ENCODE measurements at places on chromosomes 1 and 21. TPM values are rescaled to one million over a fixed set of nuclear protein-coding genes. Genes with fewer than 3 reads are reported as not detected.

Gene FBXO2
- 1.6 TPM for total RNA-seq

Gene THBS3
- 35.5 TPM for total RNA-seq

Gene HPDL
- total RNA-seq, result 2.5 TPM

- no peaks in the 10 kb centered on the region for H3K27me3 ChIP-seq
- H3K4me3 ChIP-seq, result peak within 1 kb of the TSS; percentile 92
- H3K27ac ChIP-seq, result peak within 1 kb of the TSS; percentile 85
Observed at GRCh38 chr1:83998498-83999315, at the start of gene TTLL7. Gene TTLL7, minus strand, starts transcription at chr1:83999132. Its CDS starts 46,921 bp downstream, at chr1:83952211.

DNA sequence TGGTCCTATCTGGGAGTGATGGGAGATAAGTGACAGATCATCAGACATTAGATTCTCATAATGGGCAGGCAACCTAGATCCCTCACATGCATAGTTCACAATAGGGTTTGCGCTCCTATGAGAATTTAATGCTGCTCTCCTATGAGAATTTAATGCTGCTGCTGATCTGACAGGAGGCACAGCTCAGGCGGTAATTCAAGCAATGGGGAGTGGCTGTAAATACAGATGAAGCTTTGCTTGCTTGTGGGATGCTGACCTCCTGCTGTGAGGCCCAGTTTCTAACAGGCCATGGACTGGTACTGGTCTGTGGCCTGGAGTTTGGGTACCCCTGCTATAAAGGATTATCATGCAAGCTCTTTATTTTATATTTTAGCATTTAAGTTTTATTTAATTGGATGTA lies 72.0 kb downstream of the ZMYM4 start:
- no peaks in the 10 kb centered on the region for H3K4me1 ChIP-seq
- H3K4me3 ChIP-seq, result no peak overlapping the region
- no peak for DNase-seq
- no peak overlapping the region for H3K27ac ChIP-seq
- H3K27me3 ChIP-seq, result no peaks in the 10 kb centered on the region
- peaks cover 3% of the 10 kb centered on the region for H3K36me3 ChIP-seq

DNA sequence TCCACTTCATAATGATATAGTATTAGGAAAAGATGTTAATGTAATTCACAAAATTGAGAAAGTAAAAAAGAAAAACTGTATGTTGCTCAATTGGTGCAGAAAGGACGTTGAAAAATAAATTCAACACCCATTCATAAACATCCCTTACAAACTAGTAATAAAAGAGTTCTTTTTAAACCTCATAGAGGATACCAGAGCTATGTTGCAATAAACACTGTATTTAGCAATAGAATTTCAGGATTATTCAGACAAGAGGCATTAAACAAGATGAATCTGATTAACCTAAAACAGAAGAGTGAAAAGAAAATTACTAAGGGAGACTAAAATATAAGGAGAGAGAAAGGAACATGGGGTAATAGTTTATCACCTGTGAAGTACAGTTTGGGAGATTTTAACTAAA lies 154.8 kb downstream of the NTPCR start:
- H3K4me1 ChIP-seq, result peaks cover 12% of the 10 kb centered on the region
- H3K36me3 ChIP-seq, result no peaks in the 10 kb centered on the region
- no peak overlapping the region for H3K4me3 ChIP-seq
- H3K27ac ChIP-seq, result no peak overlapping the region
- H3K27me3 ChIP-seq, result no peaks in the 10 kb centered on the region
- DNase-seq, result no peak

GRCh38 chr1:30751830-30752650 lies 5.5 kb downstream of the LAPTM5 start:
- no peak for DNase-seq
- peaks cover 7% of the 10 kb centered on the region for H3K36me3 ChIP-seq
- no peak overlapping the region for H3K27ac ChIP-seq
- peaks cover 47% of the 10 kb centered on the region for H3K4me1 ChIP-seq

- no peak for DNase-seq
- H3K27ac ChIP-seq, result no peak overlapping the region
- peaks cover 69% of the 10 kb centered on the region for H3K4me1 ChIP-seq
- H3K36me3 ChIP-seq, result no peaks in the 10 kb centered on the region
- no peak overlapping the region for H3K4me3 ChIP-seq
Observed at GRCh38 chr1:58901008-58901407, 117.2 kb upstream of the JUN start.

DNA sequence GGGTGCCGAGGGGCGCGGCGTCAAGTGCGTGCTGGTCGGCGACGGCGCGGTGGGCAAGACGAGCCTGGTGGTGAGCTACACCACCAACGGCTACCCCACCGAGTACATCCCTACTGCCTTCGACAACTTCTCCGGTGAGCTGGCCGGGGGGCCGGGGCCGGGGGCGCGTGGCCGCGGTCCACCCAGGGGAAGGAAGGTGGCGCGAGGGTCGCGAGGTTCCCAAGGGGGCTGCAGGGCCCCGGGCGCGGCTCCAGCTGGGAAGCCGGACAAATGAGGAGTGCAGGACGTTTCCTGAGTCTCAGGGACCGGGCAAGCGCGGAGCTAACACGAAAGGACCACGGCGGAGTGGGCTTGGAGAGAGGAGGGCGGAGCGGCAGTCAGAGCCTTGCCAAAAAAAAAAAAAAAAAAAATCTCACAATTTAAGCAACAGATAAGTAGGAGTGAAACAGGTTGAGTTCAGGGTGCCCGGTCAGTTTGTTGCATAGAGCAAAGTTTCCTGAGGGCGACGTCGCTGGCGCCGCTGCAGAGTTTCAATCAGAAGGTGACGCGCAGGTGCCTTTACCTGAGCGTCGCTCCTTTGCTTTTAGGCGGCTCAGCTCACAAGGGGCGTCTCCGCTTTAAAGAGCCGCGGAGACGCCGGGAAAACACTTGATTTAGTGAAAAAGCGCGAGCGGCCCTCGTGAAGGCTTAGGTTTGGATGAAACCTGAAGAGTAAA lies 750 bp downstream of the RHOU start:
- H3K27me3 ChIP-seq, result peaks cover 2% of the 10 kb centered on the region
- peak; percentile 37 for DNase-seq
- H3K4me3 ChIP-seq, result peak overlapping the region; percentile 94
- H3K4me1 ChIP-seq, result peaks cover 17% of the 10 kb centered on the region

DNA sequence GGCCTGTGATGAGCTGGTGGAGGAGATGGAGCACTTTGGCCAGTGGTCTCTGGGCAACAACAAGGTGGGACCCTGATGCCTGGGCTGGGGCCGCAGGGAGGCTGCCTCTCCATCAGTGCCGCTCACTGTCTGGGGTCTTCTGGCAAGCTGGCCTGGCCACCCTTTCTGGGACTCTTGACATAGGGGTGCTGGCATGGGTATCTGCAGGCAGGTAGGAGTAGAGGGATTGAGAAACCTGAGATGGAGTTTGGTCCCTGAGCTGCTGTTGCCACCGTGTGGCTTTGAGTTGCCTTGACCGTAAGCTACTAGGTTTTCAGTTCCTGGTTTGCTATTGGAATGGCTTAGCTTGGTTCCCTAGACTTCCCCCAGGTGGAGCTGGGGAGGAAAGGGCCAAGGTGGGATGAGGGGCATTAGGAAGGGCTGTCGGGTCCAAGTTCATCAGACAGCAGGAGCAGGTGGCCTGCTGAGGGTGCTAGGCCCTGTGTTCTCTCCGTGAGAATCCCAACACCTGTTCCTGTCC lies 13.2 kb upstream of the MFN2 start:
- H3K4me3 ChIP-seq, result no peak overlapping the region
- peaks cover 9% of the 10 kb centered on the region for H3K4me1 ChIP-seq
- peaks cover 18% of the 10 kb centered on the region for H3K36me3 ChIP-seq
- H3K27ac ChIP-seq, result peak overlapping the region; percentile 67
- H3K27me3 ChIP-seq, result peaks cover 4% of the 10 kb centered on the region

DNA sequence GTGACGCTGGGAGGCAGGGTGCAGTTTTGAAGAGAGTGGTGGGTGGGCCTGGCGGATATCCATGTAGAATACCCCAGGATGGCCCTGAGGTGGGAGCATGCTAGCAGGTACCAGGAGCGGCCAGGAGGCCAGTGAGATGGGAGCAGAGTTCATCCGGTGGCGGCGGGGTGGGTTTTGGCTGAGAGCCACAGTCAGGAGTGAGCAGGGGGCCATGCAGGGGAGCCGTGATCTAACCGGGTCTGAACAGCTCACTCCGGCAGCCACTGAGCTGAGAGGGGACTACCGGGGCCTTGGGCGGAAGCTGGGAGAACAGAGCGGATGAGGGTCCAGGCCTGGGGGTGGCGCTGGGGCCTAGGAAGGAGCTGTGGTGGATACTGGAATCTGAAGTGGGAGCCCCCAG lies 47.6 kb upstream of the LRP8 start:
- no peaks in the 10 kb centered on the region for H3K27me3 ChIP-seq
- no peak overlapping the region for H3K27ac ChIP-seq
- no peak for DNase-seq
- no peak overlapping the region for H3K4me3 ChIP-seq
- peaks cover 22% of the 10 kb centered on the region for H3K4me1 ChIP-seq

DNA sequence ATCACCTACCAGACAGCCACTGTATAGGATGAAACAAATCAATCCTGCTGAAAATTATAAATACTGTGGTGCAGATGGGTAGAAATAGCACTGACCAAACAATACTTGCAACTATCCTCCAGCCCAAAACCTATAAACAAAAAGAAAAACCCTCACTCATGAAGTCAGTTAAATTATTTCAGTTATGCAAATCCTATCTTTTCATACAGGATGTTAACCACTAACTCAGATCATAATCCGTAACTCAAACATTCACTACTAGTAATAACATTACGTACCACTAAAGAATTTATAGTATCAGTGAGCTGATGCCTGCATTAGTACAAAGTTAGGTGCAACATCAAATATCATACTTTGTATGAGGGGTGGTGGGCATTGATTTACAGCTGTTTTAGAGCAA lies 2.6 kb downstream of the NDC1 start:
- DNase-seq, result no peak
- H3K27me3 ChIP-seq, result peaks cover 3% of the 10 kb centered on the region
- H3K4me1 ChIP-seq, result peaks cover 7% of the 10 kb centered on the region
- no peak overlapping the region for H3K27ac ChIP-seq
- H3K4me3 ChIP-seq, result no peak overlapping the region
- H3K36me3 ChIP-seq, result no peaks in the 10 kb centered on the region

DNA sequence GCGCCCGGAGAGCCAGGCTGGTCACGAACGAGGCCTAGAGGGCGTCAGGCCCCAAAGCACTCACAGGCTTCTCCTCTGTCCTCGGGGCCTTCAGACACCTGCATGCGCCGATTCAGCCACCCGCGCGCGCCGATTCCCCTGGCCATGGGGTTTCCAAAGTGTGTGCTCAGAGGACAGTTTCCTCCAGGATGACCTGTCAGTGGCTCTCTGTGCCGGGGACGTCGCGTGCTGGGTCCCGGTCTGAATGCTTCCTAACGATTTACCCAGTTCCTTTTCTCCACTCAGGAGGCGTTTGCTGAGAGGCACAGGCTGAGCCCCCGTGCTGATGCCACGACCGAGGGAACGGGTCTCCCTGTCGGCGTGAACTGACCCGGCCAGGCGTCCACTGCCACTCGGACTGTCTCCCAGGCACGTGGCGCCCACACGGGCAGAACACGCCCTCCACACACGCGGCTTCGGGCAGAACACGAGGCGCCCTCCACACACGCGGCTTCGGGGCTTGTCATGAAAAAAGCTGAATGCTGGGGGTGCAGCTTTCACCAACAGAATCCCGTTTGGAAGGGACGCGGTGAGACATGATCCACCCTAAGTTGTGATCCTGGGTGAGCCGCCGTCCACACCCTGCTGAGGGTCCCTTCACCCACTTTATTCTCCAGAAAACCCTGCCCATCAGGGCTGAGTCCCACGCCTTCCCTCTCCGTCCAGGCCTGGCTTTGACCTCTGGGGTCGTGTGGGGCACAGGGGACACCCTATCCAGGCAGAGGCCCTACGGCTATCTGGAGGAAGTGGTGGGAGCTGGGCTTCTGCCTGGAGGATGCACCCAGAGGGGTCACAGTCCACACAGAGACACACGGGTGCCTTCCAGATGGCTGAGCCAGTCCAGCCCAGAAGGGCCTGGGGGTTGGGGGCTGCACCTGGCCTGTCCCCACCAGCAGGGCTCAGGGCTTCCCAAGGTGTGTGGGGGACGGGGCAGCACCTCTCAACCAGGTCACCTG lies 56.1 kb downstream of the COL6A1 start:
- H3K4me1 ChIP-seq, result no peaks in the 10 kb centered on the region
- H3K27ac ChIP-seq, result no peak overlapping the region
- peaks cover 2% of the 10 kb centered on the region for H3K27me3 ChIP-seq
- no peaks in the 10 kb centered on the region for H3K36me3 ChIP-seq
- H3K4me3 ChIP-seq, result no peak overlapping the region

DNA sequence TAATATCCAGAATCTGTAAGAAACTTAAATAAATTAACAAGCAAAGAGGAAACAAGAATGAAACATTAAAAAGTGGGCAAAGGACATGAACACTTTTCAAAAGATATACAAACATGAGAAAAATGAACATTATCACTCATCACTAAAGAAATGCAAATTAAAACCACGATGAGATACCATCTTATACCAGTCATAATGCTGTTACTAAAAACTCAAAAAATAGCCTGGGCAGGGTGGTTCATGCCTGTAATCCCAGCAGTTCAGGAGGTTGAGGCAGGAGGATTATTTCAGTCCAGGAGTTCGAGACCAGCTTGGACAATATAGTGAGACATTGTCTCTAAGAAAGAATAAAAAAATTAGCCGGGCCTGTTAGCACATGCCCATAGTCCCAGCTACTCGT lies 6.1 kb downstream of the ZNF124 start:
- no peak overlapping the region for H3K4me3 ChIP-seq
- DNase-seq, result no peak
- peaks cover 41% of the 10 kb centered on the region for H3K36me3 ChIP-seq
- H3K4me1 ChIP-seq, result peaks cover 20% of the 10 kb centered on the region

DNA sequence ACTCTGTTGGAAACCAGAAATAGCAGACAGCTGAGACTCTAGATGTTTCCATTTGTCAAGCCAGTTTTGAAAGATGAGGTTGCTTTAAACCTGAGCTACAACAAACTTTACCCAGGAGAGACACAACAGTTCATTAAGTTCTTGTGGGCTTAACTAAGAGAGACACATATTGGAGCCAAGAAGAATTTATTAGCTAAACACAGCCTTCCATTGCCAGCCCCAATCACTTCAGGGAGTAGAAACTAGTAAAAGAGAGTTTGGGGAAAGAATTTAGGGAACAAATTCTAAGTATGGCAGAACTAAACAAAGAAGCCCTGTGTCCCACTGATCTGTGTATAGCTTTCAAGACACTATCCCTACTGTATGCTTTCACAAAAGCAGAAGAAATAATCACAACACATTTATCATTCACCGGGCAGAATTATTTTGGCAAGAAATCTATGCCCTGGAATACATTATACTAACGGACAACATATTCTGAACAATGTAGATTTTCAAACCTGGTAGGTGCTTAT lies 87.3 kb upstream of the KAZN start:
- H3K27ac ChIP-seq, result no peak overlapping the region
- no peaks in the 10 kb centered on the region for H3K4me1 ChIP-seq
- no peaks in the 10 kb centered on the region for H3K36me3 ChIP-seq

GRCh38 chr1:101483982-101484688 lies 247.3 kb downstream of the S1PR1 start:
- no peak for DNase-seq
- no peaks in the 10 kb centered on the region for H3K27me3 ChIP-seq
- peaks cover 15% of the 10 kb centered on the region for H3K4me1 ChIP-seq

DNA sequence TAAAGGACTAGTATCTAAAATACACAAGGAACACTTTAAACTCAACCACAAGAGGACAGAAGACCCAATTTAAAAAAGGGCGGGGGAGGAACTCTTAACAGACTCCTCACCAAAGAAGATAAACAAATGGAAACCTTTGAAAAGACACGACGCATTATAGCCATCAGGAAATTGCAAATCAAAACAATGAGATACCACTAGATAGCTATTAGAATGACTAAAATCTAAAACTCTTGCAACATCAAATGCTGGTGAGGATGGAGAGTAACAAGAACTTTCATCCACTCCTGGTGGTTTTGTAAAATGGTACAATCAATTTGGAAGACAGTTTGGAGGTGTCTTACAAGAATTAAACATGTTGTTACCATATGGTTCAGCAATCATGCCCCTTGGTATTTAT lies 708.2 kb downstream of the BRINP3 start:
- no peaks in the 10 kb centered on the region for H3K36me3 ChIP-seq
- no peaks in the 10 kb centered on the region for H3K27me3 ChIP-seq
- no peak overlapping the region for H3K27ac ChIP-seq
- no peak overlapping the region for H3K4me3 ChIP-seq

All from endothelial cell (in vitro differentiated cells).